Omental fat pad (tissue), 4 donors: ENCODE measurements at places on chromosomes 5 and 9.

DNA sequence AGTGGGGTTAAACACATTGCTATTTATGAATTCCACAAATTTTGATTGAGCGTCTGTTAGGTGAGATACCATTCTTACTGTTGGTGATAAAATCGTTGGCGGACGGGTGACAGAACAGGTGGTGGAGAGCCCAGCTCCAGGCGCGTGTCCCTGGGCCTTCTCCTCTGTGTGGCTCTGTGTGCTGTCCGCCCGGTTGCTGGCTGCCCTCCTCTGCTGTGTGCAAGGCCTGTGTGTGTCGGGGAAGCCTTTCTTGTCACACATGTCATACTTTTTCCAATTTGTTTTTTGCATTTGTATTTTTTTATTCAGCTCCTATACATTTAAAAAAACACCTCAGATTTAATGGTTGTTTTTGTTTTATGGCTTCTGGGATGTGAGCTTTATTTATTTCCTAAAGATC, 33.9 kb downstream of the TENT4A start:
- DNase-seq: no peak

DNA sequence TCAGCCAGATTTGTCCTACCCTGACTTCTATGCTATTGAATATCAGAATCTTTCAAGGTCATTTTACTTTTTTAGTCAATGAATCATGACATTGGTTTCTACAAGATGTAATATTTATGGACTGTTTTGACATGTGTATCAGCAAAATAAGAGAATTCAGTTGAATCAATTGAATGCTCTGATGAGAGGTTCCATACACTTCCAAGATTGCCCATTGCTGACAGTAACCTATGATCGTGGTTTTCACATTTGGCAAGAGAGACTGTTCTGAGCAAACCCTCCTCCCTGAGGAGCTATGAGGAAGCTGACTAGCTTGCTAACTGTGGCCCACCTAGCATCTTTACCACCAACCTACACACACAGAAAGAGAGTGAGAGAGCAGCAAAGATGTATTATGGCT, 56.7 kb upstream of the FST start:
- DNase-seq: no peak

DNA sequence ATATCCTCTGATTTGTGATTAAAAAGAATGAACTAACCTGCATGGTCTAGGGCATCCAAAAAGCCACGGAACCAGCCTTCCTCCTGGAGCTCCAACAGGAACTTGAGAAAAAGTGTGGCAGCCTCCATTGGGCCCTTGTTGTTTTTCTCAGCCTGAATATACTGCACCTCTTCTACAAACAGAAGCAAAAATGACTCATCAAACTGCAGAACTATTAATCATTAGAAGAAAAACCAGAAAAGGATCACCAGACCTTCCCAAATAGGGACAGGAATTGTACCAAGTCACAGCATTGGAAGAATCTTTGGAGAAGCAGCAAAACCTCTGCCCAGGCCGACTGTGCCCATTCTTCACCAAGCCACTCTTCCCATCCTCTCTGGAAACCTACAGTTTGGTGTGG, 25.2 kb downstream of the RIGI start:
- DNase-seq: no peak

DNA sequence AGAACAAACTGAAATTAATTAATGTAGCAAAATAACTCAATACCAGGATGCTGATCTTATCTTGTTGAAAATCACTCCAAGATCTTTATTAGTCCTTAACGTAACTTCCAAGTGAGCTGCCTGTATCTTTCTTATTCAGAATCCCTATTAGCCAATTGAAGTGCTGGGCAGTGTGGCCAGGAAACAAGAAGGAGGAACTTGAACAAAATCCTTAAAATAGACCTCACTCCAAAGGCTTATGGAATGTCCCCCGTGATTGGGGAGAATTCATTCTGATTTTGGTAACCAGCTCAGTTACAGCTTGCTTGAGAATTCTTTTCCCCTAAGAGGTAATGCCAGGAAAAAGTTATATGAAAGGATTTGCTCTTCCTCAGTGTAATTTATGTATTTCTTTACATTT, 171.0 kb downstream of the DEPDC1B start:
- no peak for DNase-seq

DNA sequence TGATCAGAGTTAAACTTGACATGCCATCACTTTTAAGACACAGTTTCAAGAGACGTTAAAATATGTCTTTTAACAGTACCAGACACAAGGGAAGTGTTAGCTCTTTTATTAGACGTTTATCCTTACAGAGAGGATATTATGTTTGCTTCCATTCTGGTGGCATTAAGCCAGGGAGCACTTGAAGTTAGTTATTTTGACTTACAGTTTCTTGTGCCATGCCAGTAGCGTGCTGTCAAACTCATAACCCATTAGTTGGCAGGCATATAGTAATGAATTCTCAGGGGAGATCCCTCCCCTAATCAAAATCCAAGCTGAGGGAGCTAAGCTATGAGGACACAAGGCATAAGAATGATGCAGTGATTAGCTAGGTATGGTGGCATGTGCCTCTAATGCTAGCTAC, 66.5 kb downstream of the RPS6 start:
- no peak for DNase-seq

DNA sequence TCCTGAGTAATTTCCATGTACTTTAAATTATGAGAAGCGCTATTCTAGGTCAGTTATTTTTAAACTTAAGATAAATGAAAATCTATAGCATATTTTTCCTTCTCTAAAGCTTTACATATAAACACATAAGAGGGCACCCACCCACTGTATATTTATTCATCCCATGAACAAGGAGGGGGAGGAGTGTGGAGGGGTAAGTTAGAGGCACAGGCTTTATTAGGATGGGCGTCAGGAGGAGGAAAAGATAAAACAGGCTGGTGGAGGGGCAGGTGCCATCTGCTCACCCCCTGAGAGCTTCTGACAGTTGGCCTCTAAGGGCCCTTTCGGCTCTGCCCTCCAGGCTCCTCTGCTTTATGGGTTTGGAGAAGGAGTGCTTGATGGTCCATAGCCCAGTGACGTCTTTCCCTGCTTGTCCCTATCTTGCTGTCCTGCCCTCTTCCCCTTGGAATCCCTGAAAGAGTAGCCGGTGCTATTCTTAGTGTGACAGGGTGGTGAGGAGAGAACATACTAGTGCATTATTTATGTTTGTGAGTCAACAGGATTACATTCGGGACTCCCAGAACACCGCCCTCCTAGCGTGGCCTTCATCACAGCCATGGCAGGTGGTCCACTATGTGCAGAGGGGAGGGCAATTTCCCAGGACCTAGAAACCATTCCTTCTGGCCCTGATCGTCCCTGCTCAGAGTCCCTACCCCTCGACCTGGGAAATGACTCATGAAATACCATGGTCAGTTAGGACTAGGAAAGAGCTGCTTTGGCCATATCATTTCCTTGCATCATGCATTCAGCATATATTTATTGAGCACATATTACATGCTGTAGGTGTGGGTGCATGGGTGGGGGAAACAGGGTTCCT, 7.9 kb upstream of the SYNPO start:
- DNase-seq: no peak

DNA sequence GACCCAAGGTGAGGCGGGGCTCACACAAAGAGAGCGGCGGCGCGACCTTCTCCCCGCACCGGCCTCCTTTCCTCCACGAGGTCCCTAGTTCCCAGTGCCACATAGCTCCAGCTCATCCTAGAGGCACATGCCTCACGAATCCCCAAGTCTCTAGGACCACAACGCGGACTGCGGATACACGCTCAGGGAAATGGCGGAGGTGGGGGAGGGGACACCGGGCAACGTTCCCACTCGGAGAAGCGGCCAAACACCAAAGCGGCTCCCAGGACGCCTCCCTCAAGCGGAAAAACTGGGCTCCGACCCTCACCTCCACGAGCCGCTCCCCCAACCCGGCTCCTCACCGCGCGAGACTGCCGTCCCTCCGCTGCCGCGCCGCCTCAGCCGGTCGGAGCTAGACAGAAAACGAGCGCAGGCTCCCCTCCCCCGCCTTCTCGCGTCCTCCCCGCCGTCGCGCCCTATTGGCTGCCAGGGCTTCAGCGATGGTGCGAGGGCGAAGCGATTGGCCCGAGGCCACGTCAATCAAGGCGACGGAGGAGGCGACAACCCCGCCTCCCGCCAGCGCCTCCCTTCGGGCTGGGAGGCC, at the start of gene HNRNPK:
TSS of gene HNRNPK (minus strand) at position 404 of the 583 bp plus-strand sequence. CDS start 1,963 bp downstream, outside the sequence.
- DNase-seq: peak; percentile 96

- DNase-seq: no peak
Measured at GRCh38 chr5:139050432-139050831, 147.7 kb downstream of the SIL1 start.

- no peak for DNase-seq
Measured at GRCh38 chr5:89396278-89396954, 513.4 kb upstream of the MEF2C start.

GRCh38 chr9:124486778-124487259, 20.4 kb downstream of the NR5A1 start:
- DNase-seq: no peak

DNA sequence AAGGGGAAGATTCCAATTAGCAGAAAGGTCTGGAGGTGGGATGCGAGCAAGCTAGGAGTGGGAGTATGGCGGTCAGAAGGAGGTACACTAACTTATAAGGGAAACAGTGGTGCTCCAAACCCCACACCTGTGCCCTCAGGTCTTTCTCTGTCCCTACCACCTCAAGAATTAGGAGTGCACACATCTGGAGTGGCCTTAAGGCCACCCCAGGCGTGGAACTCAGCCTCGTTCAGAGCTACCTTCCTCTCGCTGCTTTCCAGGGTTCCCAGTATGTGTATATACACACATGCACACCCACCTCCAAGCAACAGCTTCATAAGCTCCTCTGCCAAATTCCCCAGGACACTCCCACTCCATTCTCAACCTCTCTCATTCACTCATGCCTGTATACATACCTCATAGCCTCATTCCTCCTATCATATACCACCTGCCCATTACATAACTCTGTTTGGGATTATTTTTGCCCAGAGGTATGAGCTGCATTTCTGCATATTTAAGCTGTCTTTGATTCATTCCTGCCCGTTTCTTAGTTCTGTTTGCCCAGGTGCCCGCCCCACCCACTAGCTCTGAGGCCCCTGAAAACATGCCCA, 118.7 kb downstream of the PSD2 start:
- no peak for DNase-seq

- DNase-seq: no peak
Measured at GRCh38 chr5:32233696-32234447, 59.8 kb upstream of the GOLPH3 start.

DNA sequence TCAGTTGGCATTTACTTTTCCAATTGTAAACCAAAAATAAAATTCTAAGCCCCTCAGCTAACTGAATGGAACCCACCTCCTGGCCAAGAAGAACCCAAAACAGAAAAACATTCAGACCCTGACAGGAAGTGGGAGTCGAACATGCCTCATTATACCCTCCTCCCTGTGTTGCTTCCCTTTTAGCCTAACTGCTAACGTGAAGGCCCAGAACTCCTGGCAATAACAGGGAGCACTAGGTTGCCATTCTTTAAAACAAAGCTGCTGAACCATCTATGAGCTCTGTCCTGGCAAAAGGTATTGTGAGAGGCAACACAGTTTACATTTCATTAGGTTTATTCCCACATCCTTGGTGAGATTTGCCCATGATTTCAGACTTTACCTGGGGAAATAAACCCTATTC, 481.4 kb downstream of the CHSY3 start:
- no peak for DNase-seq

- no peak for DNase-seq
Measured at GRCh38 chr9:125626187-125626586, 80.8 kb downstream of the MAPKAP1 start.

DNA sequence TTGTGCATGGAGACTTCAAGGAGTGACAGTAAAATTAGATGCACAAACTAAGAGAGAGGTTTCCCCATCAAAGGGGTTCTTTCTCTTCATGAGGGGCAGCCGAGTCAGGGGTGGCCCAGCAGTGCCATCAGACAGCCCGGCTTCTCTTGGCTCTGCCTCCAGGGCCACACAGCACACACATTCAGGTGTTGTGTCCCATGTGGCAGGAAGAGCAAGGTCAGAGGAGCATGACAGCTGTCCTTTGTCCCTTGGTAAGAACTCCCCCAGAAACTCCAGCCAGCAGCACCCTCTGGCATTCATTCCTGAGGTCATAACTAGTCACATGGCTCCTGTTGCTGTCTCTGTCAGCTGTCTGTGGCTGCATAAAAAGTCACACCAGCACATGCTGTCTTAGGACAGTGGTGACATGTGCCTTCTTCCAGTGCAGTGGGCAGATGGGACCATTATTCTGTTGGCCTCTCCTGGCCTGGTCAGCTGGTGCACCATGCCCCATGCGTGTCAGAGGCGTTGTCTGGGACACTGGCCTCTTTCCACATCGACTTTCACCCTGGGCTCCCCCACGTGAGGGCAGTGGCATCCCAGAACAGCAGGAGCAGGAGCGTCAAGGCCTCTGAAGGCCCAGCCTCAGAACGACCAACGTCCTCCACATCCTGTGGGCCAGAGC, 78.4 kb upstream of the OTULINL start:
- DNase-seq: no peak

GRCh38 chr5:56908942-56909293, 478 bp upstream of the SETD9 start:
- peak; percentile 28 for DNase-seq
